Thyroid gland (tissue), 4 donors: ENCODE measurements at places on chromosomes 11 and 22.

DNA sequence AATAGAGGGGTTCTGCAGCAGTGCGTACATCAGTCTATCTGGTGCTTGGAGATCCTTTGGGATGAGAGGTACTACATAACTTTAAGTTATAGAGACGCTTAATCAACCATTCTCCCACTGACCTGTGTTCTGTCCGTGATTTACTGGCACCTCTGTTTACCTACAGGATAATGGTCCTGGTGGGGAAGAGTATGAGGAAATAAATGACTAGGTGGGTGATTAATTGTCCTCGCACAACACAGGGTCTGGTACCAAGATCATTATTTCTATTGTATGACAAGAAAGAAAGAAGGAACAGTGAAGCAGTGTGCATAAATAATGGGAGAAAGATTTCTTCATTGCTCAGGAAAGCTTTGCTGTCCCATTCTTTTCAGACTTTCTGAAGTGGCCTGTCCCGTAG is 32.8 kb upstream of the FJX1 start:
- no peaks in the 10 kb centered on the region for H3K27me3 ChIP-seq
- DNase-seq = no peak
- no peak overlapping the region for H3K27ac ChIP-seq
- H3K4me3 ChIP-seq = no peak overlapping the region
- no peaks in the 10 kb centered on the region for H3K36me3 ChIP-seq
- H3K4me1 ChIP-seq = no peaks in the 10 kb centered on the region

DNA sequence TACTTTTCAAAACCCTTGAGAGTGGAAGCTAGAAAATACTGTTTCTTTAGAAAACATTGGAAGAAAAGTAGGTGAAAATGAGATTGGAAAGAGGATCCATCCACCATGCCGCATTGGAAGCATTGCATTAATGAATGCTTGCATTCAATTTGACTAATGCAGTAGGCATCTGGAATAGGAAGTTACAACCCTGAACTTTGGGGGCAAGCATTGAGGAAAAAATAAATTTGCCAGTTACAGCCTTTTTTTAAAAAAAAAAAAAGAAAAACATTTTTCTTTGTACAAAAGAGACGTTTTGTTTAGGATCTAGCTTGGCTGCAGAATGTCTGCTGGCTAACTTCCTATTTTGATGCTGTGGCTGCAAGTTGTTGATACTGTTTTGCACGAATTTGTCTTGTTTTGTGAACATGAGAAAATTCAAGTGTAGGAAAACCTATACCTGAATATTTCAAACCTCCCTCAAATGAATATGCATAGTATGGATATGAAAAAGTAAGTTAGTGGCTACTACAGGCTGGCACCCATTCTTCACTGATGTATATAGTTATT is 28.1 kb downstream of the RTN3 start:
- H3K27me3 ChIP-seq = no peaks in the 10 kb centered on the region
- no peaks in the 10 kb centered on the region for H3K36me3 ChIP-seq
- DNase-seq = no peak

DNA sequence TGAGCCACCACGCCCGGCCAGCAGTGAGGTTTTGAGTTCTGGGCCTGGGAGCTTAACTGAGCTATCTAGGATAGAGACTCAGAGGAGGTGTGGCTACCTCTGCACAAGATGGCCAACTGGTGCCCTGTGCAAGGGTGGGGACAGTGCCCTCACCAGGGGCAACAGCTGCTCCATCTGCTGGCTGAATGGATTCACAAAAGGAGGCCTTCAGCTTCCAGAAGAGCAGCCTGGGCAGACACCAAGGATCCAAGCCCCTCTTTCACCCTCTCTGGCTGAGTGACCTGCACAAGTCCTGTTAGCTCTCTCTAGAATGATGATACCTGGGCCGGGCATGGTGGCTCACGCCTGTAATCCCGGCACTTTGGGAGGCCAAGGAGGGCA is 33.5 kb upstream of the BAIAP2L2 start:
- H3K36me3 ChIP-seq = no peaks in the 10 kb centered on the region
- no peak for DNase-seq
- no peaks in the 10 kb centered on the region for H3K27me3 ChIP-seq
- H3K4me1 ChIP-seq = no peaks in the 10 kb centered on the region
- H3K4me3 ChIP-seq = no peak overlapping the region
- H3K27ac ChIP-seq = no peak overlapping the region

GRCh38 chr11:13009921-13010748 is 1.0 kb downstream of the RASSF10 start:
- H3K27ac ChIP-seq = no peak overlapping the region
- H3K4me3 ChIP-seq = peak overlapping the region; percentile 28
- DNase-seq = peak; percentile 20
- peaks cover 21% of the 10 kb centered on the region for H3K4me1 ChIP-seq
- H3K27me3 ChIP-seq = no peaks in the 10 kb centered on the region

- no peaks in the 10 kb centered on the region for H3K27me3 ChIP-seq
- H3K4me3 ChIP-seq = no peak overlapping the region
- no peak for DNase-seq
- no peaks in the 10 kb centered on the region for H3K36me3 ChIP-seq
- H3K4me1 ChIP-seq = peaks cover 15% of the 10 kb centered on the region
These were observed 7.5 kb upstream of the CDKN1C start for GRCh38 chr11:2892967-2893528.

- no peaks in the 10 kb centered on the region for H3K4me1 ChIP-seq
- DNase-seq = no peak
- no peak overlapping the region for H3K4me3 ChIP-seq
- no peak overlapping the region for H3K27ac ChIP-seq
These were observed 7.2 kb upstream of the TMEM135 start for GRCh38 chr11:87030458-87031054.

- no peaks in the 10 kb centered on the region for H3K4me1 ChIP-seq
- H3K27ac ChIP-seq = no peak overlapping the region
- H3K36me3 ChIP-seq = no peaks in the 10 kb centered on the region
These were observed 1027.7 kb downstream of the OPCML start for GRCh38 chr11:132504501-132505041.

DNA sequence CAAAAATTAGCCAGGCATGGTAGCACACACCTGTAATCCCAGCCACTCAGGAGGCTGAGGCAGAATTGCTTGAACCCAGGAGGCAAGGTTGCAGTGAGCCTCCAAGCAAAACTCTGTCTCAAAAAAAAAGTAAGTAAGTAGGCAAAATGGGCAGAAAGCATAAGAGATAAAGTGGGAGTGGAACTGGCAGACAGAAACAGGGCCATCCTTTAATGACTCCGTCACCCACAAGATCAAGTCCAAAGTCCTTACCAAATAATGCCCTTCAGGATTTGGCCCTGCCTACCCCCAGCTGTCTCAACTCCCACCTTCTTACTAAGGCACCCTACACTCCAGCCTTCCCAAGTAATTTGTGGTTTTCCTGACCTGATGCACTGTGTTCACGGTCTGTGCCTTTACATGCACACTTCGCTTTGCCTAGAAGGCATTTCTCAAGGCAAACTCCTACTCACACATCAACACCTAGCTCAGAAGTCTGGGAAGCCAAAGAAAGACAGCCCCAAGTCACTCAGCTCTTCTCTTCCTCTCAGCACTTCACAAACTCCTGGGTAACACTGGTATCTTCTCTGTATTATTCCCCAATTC is 6.1 kb downstream of the MAPK1 start:
- peaks cover 64% of the 10 kb centered on the region for H3K4me1 ChIP-seq
- no peak overlapping the region for H3K4me3 ChIP-seq
- no peak overlapping the region for H3K27ac ChIP-seq
- DNase-seq = no peak

DNA sequence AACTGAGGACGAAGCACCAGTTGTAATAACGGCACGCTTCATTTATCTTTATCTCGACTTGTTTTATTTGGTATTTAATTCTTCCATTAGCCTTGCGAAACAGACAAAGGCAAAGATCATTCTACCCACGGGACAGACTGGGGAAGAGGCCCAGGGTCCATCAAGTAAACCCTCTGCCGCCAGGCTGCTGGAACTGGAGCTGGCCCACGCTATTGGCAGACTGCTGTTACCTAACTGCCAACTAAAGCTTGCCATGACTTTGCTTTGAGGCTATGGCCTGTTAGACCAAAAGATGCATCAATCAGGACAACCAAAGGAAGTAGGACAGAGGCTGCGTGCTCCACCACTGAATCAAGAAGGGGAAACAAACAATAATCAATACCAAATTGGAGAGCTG is 780 bp upstream of the TMEM218 start:
- peaks cover 10% of the 10 kb centered on the region for H3K4me1 ChIP-seq
- no peaks in the 10 kb centered on the region for H3K27me3 ChIP-seq
- DNase-seq = no peak
- no peak overlapping the region for H3K27ac ChIP-seq
- H3K4me3 ChIP-seq = no peak overlapping the region
- no peaks in the 10 kb centered on the region for H3K36me3 ChIP-seq

- no peaks in the 10 kb centered on the region for H3K27me3 ChIP-seq
- H3K27ac ChIP-seq = no peak overlapping the region
- DNase-seq = no peak
- H3K4me3 ChIP-seq = no peak overlapping the region
- peaks cover 11% of the 10 kb centered on the region for H3K4me1 ChIP-seq
These were observed 102.7 kb upstream of the PARVA start for GRCh38 chr11:12274558-12275197.

DNA sequence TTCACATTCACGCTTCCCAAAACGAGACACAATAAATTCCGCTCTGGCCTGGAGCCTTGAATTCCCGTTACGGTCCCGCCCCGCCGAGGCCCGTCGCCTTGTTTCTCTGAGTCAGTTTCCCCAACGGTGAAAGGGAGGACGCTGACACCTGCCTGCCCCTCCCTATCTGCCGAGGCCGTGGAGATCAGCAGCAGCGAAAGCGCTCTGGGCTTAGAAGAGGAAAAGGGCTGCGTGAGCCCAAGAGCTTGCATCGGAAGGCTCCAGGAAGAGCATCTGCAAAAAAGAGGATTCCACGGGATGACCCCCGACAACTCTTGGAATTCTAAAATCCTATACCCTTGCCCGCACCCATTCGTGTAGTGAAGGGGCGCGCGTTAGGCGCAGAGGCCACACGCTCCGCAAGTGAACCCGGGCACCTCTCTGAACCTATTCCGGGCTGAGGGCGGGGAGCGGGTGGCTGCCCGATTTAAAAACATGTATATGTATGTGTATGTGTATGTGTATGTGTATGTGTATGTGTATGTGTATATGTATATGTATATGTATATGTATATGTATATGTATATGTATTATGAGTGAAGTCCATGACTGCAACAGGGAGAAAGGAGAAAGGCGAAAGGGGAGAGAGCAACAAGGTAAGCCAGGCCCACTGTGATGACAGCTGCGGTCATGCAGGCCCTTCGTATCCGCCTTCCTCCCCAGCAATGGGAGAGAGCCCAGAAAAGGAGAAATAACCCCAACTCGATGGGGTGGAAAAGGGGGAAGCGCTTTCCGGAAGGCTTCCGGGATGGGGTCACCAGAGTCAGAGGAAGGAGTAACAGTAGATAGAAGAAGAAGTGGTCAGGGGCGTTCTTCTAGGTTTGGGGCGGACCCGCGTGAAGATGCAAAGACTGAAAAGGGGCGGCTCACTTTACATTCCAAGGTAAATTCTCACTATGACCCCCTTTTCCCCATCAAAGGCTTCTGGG is 948 bp upstream of the MRTFA start:
- no peak for DNase-seq
- H3K4me1 ChIP-seq = peaks cover 34% of the 10 kb centered on the region
- H3K36me3 ChIP-seq = no peaks in the 10 kb centered on the region
- H3K4me3 ChIP-seq = peak overlapping the region; percentile 18

DNA sequence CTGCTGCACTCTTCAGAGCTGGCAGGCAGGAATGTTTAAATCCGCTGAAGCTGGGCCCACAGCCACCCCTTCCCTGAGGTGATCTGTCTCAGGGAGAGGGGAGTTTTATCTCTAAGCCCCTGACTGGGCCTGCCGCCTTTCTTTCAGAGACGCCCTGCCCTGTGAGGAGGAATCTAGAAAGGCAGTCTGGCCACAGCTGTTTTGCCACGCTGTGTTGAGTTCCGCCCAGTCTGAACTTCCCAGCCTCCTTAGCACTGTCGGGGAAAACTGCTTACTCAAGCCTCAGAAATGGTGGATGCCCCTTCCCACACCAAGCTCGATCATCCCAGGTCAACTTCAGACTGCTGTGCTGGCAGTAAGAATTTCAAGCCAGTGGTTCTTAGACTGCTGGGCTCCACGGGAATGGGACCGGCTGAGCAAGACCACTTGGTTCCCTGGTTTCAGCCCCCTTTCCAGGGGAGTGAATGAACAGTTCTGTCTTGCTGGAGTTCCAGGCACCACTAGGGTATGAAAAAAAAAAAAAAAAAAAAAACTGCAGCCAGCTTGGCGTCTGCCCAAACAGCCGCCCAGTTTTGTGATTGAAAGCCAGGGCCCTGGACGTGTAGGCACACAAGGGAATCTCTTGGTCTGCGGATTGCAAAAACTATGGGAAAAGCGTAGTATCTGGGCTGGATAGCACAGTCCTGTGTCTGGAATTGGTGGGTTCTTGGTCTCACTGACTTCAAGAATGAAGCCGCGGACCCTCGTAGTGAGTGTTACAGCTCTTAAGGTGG is 127.4 kb downstream of the SPON1 start:
- no peak overlapping the region for H3K27ac ChIP-seq
- H3K4me3 ChIP-seq = no peak overlapping the region
- H3K4me1 ChIP-seq = no peaks in the 10 kb centered on the region
- no peaks in the 10 kb centered on the region for H3K36me3 ChIP-seq

- no peak overlapping the region for H3K4me3 ChIP-seq
- H3K36me3 ChIP-seq = no peaks in the 10 kb centered on the region
- H3K4me1 ChIP-seq = no peaks in the 10 kb centered on the region
- no peak for DNase-seq
- H3K27me3 ChIP-seq = no peaks in the 10 kb centered on the region
These were observed 621.1 kb downstream of the OPCML start for GRCh38 chr11:132911186-132911585.

DNA sequence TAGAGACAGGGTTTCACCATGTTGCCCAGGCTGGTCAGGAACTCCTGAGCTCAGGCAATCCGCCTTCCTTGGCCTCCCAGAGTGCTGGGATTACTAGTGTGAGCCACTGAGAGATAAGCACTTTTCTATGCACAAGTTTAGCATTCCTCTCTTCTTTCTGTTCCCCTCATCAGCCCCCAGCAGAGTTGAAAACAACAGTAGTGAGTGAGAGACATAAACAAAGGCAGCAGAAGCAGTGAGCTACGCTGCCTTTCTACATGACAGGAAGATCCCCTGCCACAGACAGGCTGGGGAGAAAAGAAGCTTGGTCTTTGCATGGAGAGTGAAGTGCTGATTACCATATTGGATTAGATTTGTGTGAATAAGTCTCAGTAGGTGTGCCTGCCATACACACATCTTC is 392.0 kb upstream of the KIRREL3 start:
- DNase-seq = no peak
- H3K4me1 ChIP-seq = no peaks in the 10 kb centered on the region
- H3K27me3 ChIP-seq = no peaks in the 10 kb centered on the region
- no peak overlapping the region for H3K27ac ChIP-seq

- no peaks in the 10 kb centered on the region for H3K27me3 ChIP-seq
- H3K36me3 ChIP-seq = no peaks in the 10 kb centered on the region
- no peak for DNase-seq
- H3K4me3 ChIP-seq = no peak overlapping the region
- no peak overlapping the region for H3K27ac ChIP-seq
These were observed 27.0 kb downstream of the NRXN2 start for GRCh38 chr11:64696045-64696444.
